Esophagus squamous epithelium (tissue), 5 donors: ENCODE measurements at places on chromosomes 4 and X.

DNA sequence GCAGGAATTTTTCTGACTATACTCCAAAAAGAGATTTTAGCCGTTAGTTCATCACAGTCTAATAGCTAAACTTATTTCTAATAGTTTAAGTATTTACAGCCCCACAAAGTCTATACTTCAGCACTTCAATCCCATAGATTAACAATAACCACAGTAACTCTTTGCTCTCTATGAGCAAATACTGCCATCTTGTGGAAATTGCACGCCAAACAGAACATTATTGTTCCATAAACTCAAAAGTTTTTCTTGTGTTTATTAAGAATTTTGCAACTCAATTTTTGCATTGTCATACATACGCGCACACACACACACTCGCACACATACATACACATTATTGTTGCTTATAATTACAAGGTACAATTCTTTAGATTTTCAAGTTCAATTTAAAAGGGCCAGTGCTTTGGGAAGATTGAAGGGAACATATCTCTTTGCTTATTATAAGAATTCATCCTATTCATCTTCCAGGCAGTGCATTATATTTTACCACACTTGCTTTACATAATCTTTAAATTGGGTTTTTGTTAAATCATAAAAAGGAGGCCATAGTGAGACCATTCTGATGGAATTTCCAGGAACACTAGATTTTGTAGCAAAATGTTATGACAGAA lies 63.8 kb upstream of the ATOH1 start:
- DNase-seq: no peak

- no peak for DNase-seq
Measured at GRCh38 chrX:63408050-63408449, 56.9 kb upstream of the SPIN4 start.

DNA sequence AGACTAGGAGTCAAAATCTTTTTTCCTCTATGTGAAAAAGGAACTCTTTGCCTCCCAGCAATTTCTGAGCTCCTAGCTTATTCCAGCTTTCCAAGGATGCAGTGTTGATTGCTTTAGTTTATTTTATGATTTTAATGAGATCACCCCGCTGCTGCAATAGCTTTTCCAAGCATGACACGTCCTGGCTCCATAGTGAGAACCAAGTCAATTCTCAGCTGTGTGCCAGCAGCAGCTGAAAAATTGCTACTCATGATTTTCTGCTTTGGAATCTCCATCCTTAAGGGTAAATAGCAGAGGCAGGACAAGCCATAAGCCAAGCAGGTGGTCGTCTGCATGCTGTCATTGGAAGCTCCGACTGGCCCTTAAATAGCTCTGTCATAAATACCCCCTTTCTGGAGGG lies 64.5 kb downstream of the FTHL17 start:
- DNase-seq: no peak

DNA sequence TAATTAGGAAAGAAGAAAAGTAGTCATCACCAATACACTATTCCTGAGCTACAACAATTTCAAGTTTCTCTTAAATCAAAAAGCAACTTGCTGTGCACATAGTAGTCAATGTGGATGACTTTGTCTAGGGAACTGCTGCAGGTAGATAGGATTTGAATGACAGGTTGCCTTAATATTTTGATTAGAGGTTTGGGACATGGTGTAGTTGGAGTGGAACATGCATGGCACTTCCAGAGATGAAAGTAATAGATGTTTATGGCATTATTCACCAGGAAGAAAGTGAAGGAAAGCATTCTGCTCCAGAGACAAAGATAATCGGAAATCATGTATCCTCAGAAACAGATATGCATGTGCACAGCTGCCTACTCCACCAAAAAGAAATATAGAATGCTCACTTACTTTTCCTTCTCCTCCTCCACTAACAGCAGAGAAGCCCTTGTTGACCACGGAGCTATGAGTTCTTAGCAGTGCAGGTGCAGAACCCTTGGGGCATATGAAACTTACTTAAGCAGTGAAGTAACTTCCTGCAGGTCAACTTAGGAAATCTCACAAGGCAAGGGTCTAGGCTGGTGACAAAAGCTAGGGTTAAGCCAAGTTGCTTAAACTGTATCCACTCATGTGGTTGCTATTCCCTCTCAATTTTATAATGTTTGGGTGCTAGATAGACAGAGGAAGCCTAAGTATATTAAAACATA lies 390.8 kb downstream of the HNRNPD start:
- no peak for DNase-seq

DNA sequence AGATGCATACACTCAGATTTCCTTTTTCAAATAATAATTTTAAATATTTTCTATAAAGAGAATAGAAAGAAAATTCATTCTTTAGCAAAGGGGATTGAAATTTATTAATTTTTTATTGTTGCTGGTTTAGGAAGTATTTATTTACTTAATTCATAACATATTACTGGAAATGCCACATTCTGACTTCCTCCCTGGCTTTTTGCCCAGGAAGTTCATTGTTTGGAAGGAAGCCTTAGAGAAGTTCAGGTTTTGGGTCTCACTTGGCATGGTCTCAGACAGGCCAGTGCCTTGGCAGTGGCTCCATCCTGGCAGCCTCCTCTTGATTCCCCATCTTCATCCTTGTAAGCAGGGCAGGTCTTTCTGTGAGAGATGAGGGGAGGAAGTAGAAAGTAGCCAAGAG lies 50.5 kb downstream of the IL15 start:
- no peak for DNase-seq

GRCh38 chr4:4260185-4260751 lies 12.2 kb upstream of the TMEM128 start:
- DNase-seq: no peak

DNA sequence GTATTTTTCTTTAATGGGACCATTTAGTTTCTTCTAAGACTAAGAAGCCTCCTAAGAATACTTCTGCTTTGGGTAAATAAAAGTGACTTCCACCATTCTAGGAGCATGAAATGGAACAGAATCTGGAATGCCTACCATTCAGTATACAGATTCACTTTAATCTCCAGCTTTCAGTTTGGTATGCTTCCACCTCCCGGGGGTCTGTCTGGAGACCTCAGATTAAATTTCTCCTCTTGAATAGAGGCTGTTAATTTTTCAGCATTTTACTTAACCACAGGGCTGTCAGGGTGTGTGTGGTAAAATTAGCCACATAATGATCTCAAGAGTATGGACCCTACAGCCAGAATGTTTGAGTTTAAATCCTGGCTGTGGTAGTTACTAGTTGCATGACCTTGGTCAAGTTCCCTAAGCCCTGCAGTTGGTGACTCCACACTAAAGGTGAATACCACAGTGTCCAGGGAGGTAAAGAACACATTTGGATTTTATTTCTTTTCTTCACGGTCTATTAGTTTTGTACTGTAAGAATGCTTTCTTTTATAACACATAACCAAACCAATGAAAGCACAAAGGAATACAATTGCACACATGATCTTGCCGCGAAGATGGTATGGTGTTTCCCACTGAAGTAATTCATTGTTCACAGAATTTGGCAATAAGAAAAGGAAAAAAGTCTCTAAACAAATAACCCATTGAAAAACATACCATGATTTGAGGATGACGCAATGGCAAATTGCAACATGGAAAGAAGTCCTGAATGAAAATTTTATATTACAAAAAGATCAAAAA lies 37.3 kb upstream of the TRIM2 start:
- DNase-seq: no peak

- no peak for DNase-seq
Measured at GRCh38 chrX:109626637-109627036, 1.7 kb upstream of the KCNE5 start.

GRCh38 chr4:48756689-48757220 lies 23.3 kb downstream of the FRYL start:
- DNase-seq: no peak

GRCh38 chr4:57614257-57614932 lies 504.2 kb upstream of the IGFBP7 start:
- no peak for DNase-seq

GRCh38 chrX:137479386-137479785 lies 86.5 kb upstream of the ZIC3 start:
- DNase-seq: no peak

DNA sequence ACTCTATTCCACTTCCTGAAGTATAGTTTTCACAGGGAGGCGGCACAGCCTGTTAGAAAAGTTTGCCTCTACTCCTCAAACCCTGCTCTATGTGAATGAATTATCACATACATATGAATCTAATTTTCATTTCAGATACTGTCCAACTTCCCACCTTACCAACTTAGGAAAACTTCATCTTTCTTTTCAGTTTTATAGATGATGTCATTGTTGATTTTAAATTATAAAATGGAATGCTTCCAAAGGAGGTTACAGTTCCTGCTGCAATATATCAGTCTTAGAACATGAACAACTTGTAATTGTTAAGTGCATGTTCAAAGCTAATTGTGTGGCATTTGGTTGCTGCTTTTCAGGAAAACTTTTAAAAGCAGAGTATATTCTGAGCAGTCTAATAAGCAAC lies 92.4 kb downstream of the NEUROG2 start:
- DNase-seq: no peak

- DNase-seq: no peak
Measured at GRCh38 chr4:48439988-48440387, 43.2 kb upstream of the SLC10A4 start.

DNA sequence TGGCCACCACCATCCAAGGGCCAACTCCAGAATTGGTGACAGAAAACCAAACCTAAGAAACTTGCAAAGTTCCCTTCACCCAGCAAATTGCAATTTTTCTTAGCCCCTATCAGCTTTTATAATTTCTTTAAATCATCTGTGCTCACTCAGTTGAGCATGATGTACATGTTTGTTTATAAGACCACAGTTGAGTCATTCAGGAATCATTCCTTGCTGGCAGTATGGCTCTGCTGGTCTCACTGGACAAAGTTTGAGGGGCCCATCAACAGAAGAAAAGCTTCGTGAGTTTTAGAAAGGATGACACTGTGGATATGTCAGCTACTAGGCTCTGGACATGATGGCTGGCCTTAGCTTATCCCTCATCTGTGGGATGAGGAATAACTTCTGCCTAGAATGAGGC lies 4.0 kb downstream of the TRPC5 start:
- DNase-seq: no peak

GRCh38 chr4:117549524-117549923 lies 464.1 kb upstream of the TRAM1L1 start:
- no peak for DNase-seq

DNA sequence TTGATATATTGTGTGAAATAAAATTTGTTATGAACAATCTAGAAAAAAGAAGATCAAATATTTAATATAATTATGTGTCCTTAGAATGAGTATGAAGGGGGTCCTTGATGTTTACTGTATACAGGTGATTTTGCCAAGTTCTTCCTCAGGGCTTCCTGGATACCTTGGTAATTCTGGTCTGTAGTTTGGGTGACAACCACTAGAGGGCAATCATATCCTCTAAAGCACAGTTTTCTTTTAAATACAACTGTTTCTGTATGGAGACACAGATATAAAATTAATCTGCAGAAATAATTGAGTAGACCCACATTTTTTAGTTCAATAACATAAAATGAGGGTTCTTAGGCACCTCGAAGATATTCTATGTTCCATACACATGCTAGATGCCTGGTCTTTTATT lies 157.7 kb downstream of the SPANXN1 start:
- no peak for DNase-seq

- no peak for DNase-seq
Measured at GRCh38 chrX:121122332-121122731, 74.9 kb downstream of the GLUD2 start.

DNA sequence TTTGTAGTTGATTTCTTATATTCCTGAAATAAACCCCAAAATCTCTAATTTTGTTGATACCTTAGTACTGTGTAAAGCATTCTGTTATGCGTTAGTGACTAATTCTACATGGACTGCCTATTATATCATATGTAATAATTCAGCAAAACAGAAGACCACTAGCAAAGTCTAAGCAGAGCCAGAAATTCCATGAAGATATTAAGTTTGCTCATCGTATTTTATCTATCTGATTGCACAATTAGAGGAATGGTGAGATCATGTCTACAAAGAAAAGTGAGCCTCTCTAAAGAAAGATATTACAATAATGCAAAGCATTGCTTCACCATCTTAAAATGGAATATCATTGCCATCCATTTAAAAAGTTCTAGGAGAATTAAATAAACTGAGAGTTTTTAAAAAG lies 374.6 kb upstream of the SLC7A11 start:
- DNase-seq: no peak

GRCh38 chr4:10320130-10320529 lies 137.1 kb downstream of the ZNF518B start:
- no peak for DNase-seq

GRCh38 chr4:109947918-109948317 lies 35.2 kb downstream of the EGF start:
- DNase-seq: no peak

DNA sequence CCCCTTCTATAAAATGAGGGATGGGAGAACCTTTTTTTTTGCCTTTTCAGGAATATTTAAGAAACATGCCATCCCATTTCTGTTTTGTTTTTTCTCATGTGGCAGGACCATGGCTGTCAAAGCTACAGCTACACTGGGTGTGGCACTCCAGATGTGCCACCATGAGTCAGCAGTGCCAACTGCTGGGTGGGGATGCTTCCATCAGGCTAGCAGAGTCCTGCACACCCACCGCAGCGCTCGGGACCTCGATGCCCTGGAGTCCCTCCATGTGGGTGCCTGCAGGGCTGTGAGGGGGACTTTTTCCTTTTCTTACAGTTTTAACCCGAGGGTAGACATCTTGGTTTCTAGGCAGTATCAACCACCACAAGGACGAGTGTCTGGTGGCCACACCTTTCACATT lies 352.6 kb downstream of the NR3C2 start:
- no peak for DNase-seq

GRCh38 chr4:6988016-6988715 lies 55.0 kb upstream of the TADA2B start:
- no peak for DNase-seq

DNA sequence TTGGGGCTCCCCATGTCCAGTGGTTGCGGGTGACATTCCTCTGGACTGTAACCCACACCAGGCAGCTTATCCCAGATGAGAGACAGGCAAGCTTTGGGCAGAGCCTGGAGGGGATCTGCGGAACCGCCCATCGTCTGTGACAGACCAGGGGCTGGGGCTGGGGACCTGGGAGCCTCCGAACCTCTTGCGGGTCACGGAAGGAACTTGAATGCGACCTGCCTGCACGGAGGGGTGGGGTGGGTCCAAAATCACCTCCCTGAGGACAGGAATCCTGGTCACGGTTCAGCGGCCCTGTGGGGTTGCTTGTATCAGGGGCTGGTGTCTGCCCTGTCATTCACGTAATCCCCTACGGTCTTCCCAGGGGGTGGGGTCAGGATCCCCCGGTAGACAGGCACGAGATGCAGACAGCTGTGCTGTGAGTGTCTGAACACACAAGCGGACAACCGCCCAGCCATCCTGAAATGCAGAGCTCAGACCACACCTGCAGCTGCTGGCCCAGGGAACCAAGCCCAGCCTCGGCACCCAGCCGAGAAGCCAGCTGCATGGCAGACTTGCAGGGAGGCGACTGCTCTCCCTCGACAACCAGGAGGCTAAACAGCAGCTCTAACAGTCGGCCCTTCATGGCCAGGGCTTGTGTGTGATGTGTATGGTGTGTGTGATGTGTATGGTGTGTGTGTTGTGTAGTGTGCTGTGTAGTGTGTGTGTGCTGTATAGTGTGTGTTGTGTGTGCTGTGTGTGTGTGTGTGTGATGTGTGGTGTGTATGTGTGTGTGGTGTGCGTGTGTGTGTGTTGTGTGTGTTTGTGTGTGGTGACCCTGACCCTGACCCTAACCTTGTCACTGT lies 105.9 kb upstream of the ADRA2C start:
- no peak for DNase-seq
